NCI-H1092 (cell line): ENCODE measurements at places on chromosomes 11 and 22.

- no peak for DNase-seq
These were observed 13.9 kb downstream of the CCND1 start for GRCh38 chr11:69654660-69655478.

DNA sequence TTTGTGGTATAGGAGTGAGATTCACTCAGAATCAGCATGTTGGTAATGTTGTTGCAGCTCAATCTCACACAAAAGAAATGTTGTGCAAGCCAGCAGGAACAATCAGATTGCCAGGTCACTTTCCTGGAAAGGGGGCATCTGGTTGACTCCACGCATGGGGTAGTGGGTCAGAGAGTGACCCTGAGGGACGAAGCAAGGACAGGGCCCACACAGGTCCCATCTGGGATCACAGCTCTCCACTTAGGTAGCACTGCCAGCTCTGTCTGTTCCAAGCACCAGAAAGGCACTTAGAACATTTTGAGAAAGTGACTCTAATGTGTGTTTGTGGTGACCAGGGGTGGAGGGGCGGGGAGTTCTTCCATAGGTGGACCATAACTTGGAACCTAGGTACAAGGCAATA, 109.5 kb downstream of the RASSF10 start:
- no peak for DNase-seq

DNA sequence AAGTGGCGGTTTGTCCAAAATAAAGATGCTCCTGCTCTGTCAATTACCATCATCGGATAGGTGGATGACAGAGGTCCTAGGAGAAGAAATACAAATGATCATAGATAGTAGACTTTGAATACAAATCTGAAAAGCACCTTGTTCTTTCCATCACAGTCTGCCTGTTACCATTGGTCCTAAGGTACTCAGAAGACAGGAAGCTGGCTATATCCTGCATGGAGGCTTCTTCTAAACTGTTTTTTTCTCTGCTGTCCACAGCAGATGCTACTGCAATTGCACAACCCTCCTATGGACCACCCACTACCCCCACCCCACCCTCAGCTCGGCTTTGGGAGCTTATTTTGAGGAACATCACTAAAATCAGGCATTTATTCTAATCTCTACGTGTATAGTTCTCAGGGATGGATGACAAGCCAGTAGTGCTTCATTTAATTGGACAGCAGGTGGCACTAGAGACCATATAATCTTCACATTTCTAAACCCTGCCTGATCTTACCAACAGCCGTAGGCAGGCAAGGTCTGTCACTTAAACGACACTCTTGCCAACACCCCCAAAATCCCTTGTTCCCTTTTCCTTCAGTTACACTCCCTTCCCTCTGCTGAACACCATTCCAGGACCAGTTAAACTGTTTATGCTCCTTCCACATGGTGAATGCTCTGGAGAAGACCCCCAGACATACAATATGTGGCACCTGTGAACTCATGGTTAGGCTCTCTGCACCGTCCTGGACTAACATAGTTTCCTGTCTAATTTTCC, 6.6 kb upstream of the PTS start:
- peak; percentile 66 for DNase-seq

DNA sequence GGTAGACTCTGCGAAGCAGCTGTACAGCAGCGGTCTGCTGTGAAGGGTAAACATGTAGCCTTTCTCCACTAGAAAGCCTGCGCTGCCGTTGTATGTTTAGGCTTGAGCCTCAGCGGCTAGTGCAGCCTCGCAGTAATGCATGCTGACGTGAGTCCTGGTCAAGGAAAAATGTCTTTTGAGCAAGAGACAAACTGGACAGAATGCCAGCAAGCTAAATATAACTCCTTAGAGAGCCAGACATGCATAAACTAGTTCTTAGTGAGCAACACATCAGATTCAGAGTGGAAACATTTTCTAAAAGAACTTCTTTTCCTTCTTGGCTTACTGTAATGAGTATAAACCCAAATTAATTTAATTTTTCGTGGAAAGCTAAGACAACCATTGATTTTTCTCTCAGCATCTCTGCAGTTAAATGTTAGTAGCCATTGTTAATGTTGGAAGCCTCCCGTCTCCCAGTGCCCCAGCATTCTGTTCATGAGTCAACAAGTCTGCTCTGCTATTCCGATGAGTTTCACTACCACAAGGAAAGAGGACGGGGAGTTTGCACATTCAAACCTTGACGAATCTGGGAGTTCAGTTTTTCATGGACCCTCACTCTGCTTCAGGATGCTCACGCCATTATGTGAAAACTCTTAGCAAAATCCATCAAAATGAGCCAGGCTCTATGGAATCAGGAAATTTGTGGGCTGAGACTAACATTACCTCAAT, 51.4 kb downstream of the JAM3 start:
- peak; percentile 42 for DNase-seq

GRCh38 chr11:35363854-35364780, 55.2 kb downstream of the SLC1A2 start:
- no peak for DNase-seq

DNA sequence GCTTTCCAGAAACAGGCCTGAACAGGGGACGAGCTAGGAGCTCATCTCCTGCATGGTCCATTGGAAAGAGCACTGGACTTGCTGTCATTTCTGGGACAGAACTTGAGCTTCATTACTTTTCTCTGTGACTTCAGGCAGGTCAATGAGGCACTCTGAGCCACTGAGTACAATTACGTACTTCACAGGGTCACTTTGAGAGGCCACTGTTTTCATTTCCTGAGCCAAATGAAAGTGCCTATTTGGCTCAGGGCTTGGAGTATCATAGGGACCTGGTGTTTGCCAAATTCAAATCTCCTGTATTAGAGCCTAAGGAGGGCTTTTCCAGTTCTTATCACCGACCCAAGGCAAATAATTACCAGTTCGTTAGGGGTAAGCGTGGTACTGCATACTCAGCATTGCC, 319.3 kb downstream of the CADM1 start:
- no peak for DNase-seq
